ENCODE measurements at places on chromosomes 7 and 10. TPM values are rescaled to one million over a fixed set of nuclear protein-coding genes. Genes with fewer than 3 reads are reported as not detected.

ANKRD22 gene
- not detected for total RNA-seq

AP1S1 gene
- total RNA-seq: 180 TPM

HPS6 gene
- total RNA-seq: 25.9 TPM

LGI1 gene
- total RNA-seq: not detected

OR2A5 gene
- total RNA-seq: not detected

CC2D2B gene
- under 0.01 TPM for total RNA-seq

ADAP1 gene
- 2.3 TPM for total RNA-seq

RABGEF1 gene
- total RNA-seq: 25.6 TPM

FZD8 gene
- total RNA-seq: 34.9 TPM

EPHA1 gene
- total RNA-seq: not detected

FGFR2 gene
- not detected for total RNA-seq

SFTPA2 gene
- total RNA-seq: not detected

GIMAP7 gene
- 0.12 TPM for total RNA-seq

ADCY1 gene
- 2.3 TPM for total RNA-seq

GGCT gene
- 28.3 TPM for total RNA-seq

ZNF775 gene
- total RNA-seq: 5.3 TPM

ZNF511 gene
- total RNA-seq: 19.8 TPM

INHBA gene
- total RNA-seq: 14.9 TPM

C7orf33 gene
- not detected for total RNA-seq

PIK3CG gene
- not detected for total RNA-seq

SMO gene
- 18.5 TPM for total RNA-seq

PDE1C gene
- 53.9 TPM for total RNA-seq

DMBT1 gene
- total RNA-seq: under 0.01 TPM
